LHCN-M2 (cell line): ENCODE measurements at places on chromosomes 7 and 10.

GRCh38 chr7:100221231-100221718 lies 1.5 kb downstream of the PVRIG start:
- no peak for DNase-seq

DNA sequence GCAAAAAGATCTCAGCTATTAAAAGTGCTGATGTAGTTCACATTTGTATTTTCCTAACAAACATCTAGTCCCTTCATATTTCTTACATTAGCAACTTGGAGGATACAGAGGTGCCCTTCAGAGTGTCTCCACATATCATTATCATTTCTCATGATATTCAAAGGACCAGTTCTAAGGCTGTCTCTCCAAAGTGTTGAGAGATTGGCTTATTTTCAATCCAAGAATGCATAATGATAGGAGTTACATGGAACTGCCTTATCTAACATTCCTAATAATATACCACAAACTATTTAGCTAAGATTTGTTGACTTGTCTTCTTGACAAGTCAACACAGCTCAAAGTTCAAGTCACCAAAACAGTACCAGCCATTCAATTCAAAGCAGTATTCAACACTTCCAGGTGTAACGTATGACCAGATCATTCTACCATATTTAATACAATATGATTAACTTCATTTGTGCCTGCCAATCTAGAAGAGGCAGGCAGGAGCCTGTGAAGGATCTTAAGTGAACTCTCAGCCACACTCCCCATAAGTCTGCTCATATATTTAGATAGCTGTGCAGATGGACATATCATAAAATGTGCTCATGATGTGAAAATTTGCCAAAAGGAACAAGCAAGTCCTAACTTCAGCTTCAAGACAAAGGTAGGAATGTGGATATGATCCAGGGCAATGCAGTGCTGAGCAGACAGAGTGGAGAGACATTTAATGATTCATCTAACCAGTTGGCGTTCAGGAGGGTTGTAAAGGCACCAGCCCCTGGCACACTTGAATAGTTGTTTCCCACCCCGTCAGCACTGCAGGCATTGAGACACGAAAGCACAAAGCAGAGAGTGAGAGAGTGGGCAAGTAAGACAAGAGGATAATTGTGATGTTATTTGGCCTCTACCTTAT lies 108.3 kb downstream of the MTERF1 start:
- peak; percentile 29 for DNase-seq

DNA sequence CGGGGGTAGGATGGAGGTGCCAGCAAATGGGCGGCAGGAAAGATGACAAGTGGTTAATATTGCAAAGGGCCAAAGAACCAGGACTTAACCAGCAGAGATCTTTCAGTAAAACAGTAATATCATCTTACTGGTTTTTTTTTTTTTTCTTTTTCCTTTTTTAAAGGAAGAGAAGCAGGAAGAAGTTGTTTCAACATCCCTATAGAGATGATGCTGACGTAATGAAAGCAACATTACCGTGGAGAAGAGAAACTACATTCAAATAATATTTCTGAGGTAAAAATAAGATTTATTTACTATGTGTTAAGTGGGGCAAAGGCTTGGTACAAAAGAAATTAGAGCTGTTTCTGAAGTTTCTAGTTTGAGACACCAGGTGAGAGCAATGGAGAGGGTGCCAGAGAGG lies 11.0 kb downstream of the MINDY3 start:
- DNase-seq: no peak

GRCh38 chr7:25495342-25496250 lies 267.3 kb upstream of the NPVF start:
- no peak for DNase-seq

DNA sequence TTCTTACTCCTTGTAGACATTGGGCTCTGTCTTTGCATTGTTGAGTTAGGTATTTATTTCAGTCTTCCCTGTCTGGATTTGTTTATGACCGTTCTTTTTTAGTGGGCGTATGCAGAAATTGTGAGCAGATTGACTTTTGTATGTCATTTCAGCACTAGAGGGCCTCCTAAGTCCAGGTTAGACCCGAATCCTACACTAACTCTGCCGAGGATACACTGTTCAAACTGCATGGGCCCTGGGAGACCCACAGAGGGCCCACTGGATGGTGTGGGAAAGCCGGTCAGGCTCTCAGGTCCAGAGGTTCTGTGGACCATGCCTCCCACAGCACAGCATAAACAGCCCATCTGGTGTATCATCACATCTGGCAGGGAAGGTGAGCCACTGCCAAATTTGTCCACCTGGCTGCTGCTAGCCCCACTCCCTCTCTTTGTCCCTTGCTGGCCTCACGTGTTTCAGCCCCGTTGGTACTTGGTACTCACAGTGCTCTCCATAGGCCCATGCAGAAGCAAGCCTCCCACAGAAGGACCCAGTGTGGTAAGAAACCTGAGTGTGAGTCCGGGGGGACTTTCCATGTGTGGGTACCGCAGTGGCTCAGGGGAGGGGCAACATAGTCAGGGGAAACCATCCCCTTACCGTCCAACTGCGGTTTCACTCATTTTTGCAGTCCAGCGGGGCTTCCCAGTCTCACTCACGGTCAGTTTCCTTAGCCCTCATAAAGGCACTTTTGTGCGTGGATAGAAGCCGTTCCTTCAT lies 112.8 kb downstream of the APBB1IP start:
- DNase-seq: no peak

GRCh38 chr10:110867807-110868465 lies 3.8 kb upstream of the PDCD4 start:
- peak; percentile 48 for DNase-seq

DNA sequence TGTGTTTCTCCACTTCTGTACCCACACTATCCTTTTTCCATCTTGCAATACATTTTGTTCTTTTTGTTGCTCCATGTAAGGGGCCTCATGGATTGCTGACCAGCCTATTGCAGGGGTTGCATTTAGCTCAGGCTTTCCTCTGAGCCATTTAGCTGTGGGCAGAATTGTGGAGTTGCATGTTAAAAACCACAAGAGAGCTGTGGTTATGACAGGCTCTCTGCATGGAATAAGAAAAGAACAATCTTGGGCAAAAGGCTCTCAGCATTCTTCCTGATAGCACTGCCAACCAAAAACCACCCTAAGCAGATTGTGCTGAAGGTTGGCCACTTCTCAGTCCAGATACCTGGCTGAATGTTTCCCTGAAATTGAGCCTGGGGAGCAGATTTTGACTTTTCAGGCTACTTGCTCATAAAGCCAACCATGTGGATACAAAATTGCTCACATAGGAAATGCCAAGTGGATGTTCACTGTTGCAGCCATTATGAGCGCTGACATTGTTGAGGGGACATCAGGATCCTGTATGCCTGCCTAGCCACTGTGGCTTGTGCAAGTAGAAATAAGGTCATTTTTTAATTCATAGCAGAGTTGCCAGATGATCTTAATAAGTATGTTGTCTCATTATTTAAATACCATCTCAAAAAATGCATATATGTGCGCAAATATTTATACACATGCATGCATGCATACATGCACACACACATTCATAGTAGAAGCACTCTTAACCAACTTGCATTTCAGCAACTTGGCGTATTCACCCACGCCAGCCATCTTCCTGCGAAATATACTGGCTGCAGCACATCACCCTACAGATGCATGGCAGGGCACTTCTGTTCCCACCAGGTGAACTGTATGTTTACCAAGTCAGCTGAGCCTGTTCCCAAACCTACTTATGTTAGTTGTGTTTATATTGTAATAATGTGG lies 695.4 kb downstream of the LRMDA start:
- DNase-seq: peak; percentile 83

DNA sequence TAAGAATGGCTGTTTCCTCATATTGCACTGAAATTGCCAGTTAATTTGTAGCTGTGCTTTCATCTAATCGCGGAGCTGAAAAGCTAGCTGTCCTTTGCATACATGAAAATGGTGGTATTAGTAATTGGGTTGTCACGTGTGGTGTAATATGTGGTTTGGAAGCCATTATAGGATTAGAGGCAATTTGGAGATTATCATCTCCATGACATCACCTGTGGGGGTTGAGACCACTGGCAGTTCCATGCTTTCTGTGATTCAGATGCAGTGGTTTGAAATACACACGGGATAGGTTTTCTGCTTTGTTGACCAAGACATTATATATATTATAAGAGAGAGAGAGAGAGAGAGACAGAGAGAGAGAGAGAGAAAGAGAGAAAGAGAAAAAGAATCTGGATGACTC lies 180.8 kb downstream of the RAB11FIP2 start:
- no peak for DNase-seq

GRCh38 chr10:3777981-3778691 lies 6.9 kb downstream of the KLF6 start:
- no peak for DNase-seq

DNA sequence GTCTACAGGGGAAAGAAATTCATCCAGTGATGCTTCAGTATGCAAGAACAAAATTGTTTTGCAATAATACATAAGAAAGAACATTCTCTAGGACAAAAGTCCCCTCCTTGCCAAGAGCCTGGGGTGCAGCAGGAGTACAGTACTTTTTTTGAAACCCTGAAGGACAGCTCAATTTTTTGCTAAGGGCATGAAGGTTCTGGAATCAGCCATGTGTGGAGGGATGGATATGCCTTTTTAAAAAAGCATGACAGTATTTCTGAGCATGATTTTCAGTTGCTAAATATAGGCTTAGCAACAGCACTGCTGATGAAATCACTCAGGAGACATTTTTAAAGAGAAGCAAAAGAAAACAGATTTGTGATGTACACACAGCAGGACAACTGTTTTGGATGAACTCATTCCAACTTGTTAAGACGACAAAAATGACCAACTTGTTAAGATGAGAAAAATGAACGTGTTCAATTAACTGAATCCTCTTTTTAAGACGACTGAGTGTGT lies 39.3 kb downstream of the HBP1 start:
- DNase-seq: peak; percentile 49

DNA sequence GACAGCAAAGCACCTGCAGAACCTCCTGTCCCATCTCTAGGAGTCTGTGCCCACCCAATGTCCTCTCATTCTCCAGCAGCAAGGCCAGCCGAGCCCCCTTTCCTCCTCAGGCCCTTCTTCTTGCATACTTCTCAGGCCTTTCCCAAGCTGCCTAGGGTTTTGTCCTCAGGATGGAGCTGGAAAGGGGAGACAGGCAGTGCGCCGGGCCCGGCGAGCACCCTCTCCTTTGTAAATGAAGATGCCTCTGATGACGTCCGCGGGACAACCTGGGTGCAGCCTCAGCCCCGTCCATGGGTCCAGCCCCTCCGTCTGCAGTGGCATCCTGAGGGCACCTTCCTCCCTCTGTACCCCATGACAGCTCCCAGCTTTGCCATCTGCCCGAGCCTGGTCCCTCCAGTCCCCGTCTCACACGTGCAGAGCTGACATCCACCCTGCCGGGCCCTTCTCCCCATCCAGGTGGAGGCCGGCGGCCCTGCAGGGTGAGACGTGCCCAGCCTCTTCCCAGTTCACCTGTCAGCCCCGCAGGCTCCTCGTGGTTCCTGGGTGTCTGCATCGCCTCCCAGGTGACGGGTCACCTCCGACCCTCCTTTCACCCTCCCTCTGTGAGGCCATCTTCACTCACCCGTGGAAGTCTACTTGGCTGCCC lies 36.4 kb downstream of the JAKMIP3 start:
- DNase-seq: no peak

GRCh38 chr10:5532307-5532605 lies 7.5 kb downstream of the CALML3 start:
- no peak for DNase-seq

GRCh38 chr7:138023618-138024342 lies 21.9 kb upstream of the CREB3L2 start:
- no peak for DNase-seq

- DNase-seq: no peak
Measured at GRCh38 chr7:52958621-52959140, 76.8 kb upstream of the POM121L12 start.
